HAP-1 (cell line): ENCODE measurements at places on chromosomes 7 and 10.

DNA sequence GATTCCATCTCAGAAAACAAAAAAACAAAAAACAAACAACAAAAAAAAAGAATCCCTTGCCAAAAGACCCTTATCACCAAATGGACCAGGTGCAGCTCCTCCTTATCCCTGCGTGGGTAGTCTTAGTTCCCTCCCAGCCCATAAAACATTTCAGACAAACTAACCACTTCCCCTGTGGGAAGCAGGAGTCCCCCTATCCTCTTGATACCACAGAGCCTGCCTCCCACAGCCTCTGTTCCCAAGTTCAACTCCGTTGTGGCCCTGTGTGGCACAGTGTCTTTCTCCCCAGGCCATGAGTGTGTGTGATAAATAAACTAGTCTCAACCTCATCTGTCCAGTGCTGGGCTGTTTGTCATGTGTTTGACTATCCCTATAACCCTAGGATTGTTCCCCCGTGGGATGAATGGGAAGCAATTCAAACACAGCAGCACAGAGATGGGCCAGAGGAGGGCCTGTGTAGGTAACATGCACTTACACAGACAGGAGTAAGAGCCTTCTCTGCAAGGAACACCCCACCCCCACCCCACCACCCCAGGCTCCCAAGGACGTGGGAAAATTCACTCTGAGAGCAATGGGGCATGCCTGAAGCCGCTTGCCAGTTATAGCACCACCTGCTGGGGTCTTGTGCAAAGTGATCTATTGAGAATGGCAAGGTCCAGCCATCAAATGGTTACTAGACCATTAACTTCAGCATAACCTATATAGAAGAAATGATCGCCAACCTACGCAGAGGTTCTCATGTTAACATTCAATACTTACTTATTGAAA, 147.1 kb upstream of the GHITM start:
- peak; percentile 14 for DNase-seq

GRCh38 chr7:106062521-106062931, 49.6 kb downstream of the SYPL1 start:
- no peak for DNase-seq

DNA sequence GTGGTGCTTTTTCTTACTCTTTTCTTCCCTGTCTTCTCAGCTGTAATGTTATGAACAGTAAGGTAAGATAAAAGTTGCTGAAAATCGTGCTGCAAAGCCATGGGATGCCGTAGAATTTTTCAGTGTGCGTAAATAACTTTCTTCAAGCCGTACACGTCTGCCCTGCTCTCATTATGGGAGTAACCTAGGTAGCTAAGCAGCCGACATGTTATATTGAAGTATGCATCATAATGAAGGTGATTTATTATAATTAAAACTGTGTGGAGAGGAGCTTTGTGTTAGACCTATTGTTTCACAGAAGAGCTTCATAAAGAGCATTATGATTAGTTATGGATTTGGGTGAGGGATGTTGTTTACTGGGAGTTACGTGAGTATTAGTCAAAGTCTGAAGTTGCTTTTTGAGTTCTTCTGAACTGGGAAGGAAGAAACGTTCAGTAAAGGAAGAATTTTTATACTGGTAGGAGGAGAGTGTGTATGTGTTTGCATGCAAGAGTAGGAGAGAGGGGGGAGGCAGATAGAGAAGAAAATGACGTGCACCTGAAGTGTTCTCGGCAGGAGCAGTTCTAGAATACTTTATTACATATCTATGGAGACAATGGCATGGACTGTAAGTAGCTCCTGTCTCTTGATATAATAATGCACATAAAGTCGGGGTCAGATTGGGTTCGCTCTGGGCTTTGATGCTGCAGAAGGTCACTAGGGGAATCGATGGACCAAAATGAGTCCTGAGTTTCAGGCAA, 56.3 kb downstream of the POU6F2 start:
- no peak for DNase-seq

- no peak for DNase-seq
Observed at GRCh38 chr7:47795631-47796030, 152.6 kb downstream of the PKD1L1 start.

- DNase-seq, result peak; percentile 13
Observed at GRCh38 chr7:91353848-91354247, 89.6 kb downstream of the FZD1 start.

DNA sequence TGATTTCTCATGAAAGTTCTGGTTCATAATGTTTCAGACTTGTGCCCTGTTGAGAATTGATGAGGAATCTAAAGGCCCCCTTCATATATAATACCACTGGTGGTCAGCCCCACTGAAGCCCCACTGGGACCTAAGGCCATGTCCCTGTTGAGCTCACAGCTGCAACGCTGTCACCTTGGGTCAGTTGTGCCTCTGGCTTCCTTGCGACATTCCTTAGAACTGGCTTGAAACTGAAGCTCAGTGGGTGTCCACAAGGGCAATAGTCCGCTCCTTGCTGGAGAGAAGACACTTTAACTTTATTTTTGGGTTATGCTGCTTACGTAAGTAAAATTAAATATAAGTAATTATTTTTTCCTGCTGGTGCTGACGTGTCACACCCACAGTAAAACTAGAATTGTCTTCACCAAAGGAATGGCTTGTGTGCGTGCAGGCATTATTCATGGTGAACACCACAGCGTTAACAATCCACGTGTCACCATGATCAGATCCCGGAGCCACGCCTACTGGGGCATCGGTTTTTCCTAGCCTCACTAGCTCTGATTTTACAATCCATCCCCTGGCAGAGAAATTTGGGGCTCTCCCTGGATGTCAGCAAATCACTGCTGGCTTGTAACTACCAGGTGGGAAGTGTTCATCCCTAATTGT, 66.5 kb downstream of the BICC1 start:
- no peak for DNase-seq

GRCh38 chr7:116952635-116953371, 498 bp upstream of the ST7 start:
- peak; percentile 85 for DNase-seq

GRCh38 chr10:110151467-110151866, 55.9 kb upstream of the MXI1 start:
- DNase-seq, result no peak

- DNase-seq, result no peak
Observed at GRCh38 chr7:119197172-119197876, 972.8 kb downstream of the ANKRD7 start.
